IMR-90 (cell line): ENCODE measurements at places on chromosomes 2 and 18. TPM values are rescaled to one million over a fixed set of nuclear protein-coding genes. Genes with fewer than 3 reads are reported as not detected.

GRCh38 chr2:157056200-157056676, 201.3 kb upstream of the GALNT5 start:
- peak; percentile 75 for DNase-seq

DNA sequence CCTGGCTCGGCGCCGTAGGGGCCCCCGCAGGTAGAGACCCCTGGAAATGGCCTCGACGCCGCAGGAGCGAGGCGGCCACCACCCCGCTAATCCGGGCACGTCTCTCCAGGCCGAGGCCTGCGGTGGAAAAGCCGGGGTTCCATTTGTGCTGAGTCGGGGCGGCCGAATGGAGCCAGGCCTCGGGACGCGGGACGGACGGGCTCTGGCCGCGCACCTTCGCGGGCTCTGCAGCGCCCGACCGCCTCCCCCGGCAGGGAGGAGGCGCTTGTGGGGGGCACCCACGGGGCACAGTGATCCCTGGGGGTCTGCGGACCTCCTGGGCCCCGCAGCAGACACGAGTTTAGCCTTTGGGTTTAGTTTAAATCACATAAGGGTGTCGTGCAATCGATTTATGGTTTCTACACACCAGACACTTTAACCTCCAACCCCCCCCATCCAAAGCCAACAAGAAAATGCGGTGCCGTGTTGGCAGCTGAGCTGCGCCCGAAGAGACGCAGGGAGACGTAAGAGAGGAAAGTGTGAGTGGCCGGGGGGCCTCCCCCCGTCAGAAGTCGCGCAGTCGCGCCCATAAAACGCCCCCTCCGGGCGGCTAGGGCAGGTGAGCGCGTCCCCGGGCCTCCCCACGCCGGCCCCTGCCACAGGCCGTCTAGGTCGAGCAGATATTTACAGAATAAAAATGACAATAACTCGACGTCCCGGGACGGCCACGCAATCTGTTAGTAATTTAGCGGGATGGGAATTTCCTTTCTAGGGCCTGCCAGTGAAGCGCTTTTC, 1.0 kb upstream of the NFATC1 start:
- DNase-seq, result peak; percentile 49

DNA sequence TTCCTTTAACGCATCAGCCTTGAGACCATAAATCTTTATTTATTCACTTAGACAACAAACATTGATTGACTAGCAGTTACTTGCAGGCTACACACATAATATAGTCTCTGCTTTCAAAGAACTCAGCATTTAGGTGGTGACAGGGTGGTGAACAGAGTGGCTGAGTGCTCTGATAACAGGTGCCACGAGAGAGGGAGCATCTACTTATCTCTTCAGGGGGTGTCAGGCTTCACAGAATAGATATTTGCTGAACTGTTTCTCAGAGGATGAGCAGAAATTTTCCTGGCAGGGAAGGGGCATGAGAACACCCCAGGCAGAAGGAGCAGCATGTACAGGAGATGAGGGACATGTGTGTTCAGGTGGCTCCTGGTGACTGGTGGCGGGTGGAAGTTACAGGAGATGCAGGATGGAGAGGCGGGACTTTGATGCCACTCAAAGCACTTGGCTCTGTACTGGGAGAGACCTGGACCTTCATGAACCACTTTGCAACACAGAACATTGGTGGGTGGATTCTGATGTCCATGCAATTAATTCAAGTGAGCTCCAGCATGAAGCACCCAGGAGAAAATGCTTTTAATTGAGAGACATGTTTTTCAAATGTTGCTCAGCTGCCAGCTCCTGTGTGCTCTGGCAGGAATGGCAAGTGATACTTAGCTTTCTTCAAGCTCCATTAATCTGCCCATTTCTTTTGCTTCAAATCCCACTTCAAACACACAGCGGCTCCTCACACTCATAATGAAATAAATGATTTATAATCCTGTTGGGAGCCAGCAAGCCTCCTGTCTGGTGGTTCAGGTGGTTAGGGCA, 248.9 kb downstream of the MYCN start:
- DNase-seq, result no peak

- no peak for DNase-seq
These were observed 27.4 kb upstream of the CUL3 start for GRCh38 chr2:224612578-224612977.

- no peak for DNase-seq
These were observed 502.3 kb upstream of the KLHL29 start for GRCh38 chr2:22882643-22883042.

DNA sequence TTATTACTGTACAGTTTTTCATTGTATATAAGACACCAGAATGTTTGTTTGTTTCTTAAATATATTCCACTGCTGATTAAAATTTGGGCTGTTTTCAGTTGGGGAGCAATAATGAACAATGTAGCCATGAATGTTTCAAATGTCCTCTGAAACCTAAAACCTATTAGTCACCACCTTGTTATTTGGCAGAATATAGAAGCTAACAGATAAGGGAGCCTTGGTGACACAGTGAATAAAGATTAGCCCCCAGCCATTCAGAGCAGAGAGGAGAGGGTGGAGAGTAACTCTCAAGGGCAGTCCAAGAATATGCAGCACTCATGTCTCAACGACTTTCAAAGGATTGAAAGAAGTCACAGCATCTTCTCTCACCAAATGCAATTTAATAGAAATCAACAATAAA, 43.1 kb upstream of the ATP8B1 start:
- peak; percentile 88 for DNase-seq

DNA sequence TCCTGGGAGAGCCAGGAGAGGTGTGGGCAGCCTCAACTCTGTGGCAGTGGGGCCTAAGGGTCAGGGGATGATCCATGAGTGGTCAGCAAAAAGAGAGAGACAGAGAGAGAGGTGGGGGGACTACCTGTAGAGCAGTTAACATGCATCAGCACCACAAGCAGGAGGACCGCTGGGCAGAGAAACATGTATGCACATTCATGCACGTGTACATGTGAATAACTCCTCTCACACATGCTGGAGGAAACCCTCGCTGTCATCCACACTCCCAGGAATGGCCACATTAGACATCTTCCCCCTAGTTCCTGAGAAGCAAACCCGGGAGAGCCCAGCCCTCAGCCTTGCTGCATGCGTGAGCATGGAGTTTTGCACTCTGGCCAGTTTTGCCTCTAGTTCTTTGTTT, 166.1 kb downstream of the SMAD7 start:
- DNase-seq, result no peak

DNA sequence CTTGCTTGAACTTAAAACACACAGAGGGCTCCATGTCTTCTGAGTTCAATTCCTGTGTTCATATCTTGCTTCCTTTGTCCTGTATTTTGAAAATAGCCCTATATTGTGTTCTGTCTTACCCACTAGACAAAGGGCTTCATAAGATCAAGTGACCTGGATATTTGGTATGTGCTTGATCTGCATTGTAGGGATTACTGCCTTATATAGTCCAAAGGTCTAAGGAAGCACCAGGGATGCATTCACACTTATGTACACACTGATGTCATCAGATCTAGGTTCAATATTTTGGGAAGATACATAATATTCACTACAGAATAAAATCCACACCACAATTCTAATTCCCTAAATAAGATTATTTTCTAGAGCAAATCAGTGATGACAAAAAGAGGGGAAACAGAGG, 278.0 kb upstream of the KYNU start:
- DNase-seq, result no peak

GRCh38 chr2:44462934-44463849, 101.4 kb downstream of the CAMKMT start:
- no peak for DNase-seq

DNA sequence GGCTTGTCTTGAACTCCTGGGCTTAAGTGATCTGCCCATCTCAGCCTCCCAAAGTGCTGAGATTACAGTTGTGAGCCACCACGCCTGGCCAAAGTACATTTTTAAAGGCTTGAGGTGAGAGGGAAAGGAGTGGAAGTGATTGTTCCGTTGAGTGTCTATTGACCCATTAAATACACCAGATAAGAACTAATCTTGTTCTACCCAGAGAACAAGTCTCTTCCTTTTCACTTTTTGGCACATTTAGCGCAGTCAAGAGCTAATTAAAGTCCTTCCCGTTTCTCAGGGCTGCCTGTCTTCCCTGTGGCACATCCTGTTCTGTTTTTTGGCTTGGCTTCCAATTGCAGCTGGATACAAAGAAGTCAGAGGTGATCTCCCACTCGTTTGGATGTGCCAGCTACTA, 172.3 kb downstream of the ALPK2 start:
- DNase-seq, result no peak

DNA sequence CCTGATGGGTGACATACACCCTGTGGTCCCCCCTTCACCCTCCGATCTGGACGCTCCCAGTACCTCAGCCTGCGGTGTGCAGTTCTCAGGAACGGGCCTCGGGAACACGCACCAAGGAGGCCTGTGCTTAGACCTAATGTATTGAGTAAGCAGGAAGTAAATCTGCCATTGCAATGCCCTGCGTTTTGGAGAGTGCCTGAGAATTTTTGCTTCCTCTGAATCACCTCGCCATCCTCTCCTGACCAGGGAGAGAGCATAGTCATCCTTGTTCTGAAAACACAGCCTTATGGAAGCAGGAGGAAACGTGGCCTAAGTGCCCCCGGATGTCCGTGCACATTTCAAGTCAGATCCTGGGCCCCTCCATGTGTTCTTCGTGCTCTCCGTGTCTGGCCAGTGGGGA, 272.2 kb downstream of the NDUFA10 start:
- DNase-seq, result no peak

DNA sequence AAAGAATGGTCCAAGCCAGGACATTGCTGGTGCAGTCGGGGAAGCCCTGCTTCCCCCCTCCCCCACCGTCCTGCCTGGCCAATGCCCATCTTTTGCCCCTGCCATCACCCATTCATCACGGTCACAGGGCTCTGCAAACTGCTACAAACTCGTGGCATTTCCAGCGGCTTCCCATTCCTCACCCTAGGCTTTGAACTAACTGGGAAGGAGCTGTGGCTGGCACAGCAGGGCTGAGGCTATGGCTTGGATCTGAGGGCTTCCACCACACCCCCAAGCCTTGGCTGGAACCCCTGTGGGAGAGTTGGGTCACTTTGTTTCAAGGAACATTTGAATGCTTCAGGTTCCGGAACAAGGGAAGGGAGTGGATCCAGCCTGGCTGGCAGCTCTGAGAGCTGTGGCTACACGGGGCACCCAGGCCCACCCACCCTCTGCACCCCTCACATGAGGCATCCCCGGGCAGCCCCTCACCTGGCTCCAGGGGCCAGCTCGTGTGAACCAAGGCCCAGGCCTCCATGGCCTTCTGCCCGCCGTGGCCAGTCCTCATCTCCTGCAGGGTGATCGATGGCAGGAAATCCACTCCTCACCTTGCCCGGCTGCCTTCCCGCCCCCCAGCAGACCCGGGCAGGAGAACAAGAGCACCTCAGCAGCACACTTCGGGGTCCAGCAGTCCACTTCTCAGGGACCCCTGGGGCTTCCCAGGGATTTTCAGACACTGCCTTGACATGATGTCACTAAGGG, 58.8 kb upstream of the OTOS start:
- DNase-seq, result no peak

GRCh38 chr2:30235859-30236535, 4.7 kb downstream of the LBH start:
- DNase-seq, result no peak

DNA sequence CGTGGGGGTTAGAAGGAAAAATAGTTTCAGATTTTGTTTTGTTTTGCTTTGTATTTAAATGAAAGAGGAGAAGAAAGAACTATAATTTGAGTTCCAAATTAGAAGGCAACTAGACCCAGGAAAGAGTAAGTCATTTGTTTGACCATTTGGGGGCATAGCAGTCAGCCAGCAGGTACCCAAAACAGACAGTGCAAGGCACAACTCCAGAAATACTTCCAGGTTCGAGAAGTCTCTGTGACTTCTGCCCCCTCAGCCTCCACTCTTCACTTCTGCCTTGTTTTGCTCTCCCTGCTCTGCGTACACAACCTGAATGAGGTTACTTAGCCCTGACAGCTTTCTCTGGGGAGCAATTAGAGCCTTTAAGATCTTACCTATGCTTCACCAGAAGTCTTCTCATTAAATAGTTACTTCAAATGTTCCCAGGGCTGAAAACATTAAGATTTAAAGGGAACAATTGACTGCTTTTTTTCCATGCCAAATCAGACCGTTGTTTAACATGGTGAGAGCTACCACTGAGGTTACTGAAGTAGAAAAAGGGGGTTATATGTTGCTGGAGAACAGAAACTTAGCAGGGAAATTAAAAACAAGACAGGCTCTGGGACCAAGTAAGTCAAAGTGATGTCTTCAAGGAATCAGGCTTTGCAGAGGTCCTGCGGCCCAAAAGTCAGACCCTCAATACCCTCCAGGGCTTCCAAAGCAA, 216.9 kb downstream of the BCL11A start:
- no peak for DNase-seq

DNA sequence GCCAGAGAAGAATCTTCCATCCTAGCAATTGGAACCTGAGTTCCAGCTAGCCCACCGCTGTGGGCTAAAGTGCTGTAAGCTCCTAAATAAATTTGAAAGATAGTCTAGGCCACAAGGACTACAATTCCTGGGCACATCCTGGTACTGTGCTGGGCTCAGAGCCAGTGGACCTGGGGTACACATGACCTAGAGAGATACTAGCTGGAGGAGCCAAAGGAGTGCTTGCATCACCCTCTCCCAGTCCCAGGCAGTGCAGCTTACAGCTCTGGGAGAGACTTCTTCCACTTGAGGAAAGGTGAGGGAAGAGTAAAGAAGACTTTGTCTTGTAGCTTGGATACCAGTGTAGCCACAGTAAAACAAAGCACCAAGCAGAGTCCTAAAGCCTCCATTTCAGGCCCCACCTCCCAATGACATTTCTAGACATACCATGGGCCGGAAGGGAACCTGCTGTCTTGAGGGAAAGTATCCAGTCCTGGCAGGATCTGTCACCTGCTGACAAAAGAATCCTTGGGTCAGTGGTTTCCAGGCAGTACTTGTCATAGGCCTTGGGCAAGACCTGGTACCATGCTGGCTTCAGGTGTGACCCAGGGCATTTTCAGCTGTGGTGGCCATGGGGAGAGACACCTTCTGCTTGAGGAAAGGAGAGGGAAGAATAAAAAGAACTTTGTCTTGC, 89.5 kb downstream of the TMEM185B start:
- no peak for DNase-seq

DNA sequence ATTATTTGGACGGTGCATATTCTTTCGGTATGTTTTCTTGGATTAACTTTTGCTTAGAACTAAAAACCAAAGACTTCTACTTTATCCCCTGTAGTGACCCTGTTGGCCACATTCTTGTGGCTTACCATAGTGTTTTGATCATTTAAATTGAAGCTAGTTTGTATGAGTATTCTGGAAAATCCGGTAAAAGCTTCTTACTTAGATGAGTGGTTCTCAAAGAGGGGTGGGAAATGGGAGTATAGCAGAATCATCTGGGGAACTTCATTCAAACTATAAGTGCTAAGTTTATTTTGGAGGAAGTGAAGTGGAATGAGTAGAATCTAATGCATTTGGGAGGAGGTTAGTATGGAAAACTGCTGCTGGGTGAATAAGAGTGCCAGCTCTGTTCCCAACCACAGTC, 3.8 kb downstream of the PPP1CB start:
- DNase-seq, result peak; percentile 54

HOXD9 gene
- not detected in 2 replicates for total RNA-seq

SPIRE1 gene
- 28.3 and 31.4 TPM in 2 replicates for total RNA-seq

GREB1L gene
- under 0.01 TPM in 1 of 2 replicates, not detected in the other for total RNA-seq

MEIS1 gene
- total RNA-seq, result 157 and 209 TPM in 2 replicates

SLC9A4 gene
- not detected in 2 replicates for total RNA-seq

KLF11 gene
- total RNA-seq, result 2.0 and 2.2 TPM in 2 replicates
